ENCODE measurements at places on chromosomes 5 and 9. TPM values are rescaled to one million over a fixed set of nuclear protein-coding genes. Genes with fewer than 3 reads are reported as not detected.

ADGRV1 gene
- 75.7 TPM for total RNA-seq

RIGI gene
- total RNA-seq: 20.5 TPM

PCDHGA3 gene
- total RNA-seq: 1.7 TPM

NDUFA8 gene
- 35.7 TPM for total RNA-seq

HAVCR1 gene
- total RNA-seq: not detected

ARHGEF39 gene
- total RNA-seq: not detected

SLC24A2 gene
- not detected for total RNA-seq

DNA sequence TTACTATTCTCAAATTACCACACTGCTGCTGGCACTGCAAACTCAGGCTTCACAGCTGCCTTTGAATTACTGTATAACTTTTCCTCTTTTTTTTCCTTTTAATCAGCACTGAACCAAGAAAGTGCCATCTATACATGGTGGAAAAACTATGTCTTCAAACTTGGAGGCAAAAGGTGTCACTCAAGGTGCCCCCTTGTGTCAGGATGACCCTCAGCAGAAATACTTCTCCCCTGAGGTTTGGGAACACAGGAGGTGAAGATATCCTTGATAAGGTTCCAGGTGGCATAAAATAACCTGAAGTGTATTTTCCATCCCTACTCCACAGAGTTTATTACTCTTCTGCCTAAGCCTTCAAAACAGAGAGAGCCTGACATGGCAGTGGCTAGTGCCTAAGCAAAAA is 14.5 kb downstream of the FRMD3 start:
- DNase-seq: no peak
- no peaks in the 10 kb centered on the region for H3K27me3 ChIP-seq
- H3K27ac ChIP-seq: no peak overlapping the region
- H3K4me3 ChIP-seq: no peak overlapping the region
- H3K36me3 ChIP-seq: no peaks in the 10 kb centered on the region

DNA sequence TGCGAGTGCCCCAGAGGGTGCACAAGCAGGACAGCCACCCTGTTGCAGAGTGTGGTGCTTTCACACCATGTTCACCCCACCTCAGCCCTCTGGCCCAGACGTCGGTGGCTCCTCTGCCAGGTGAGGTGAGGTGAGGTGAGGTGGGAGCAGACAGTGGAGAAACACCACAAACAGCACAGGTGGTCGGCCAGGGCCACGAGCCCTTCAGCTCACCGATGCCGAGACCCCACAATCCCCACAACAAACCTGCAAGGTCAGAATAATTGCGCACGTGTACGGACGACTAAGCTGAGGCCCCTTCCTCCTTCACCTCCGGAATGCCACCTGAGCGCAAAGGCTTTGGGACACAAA is 10.5 kb downstream of the BRD3 start:
- no peak for DNase-seq
- H3K4me1 ChIP-seq: peaks cover 69% of the 10 kb centered on the region
- no peak overlapping the region for H3K4me3 ChIP-seq
- peaks cover 12% of the 10 kb centered on the region for H3K36me3 ChIP-seq
- H3K27me3 ChIP-seq: no peaks in the 10 kb centered on the region

- H3K4me1 ChIP-seq: no peaks in the 10 kb centered on the region
- no peak overlapping the region for H3K27ac ChIP-seq
- H3K27me3 ChIP-seq: no peaks in the 10 kb centered on the region
- no peak overlapping the region for H3K4me3 ChIP-seq
Observed at GRCh38 chr5:135140446-135141204, 106.6 kb upstream of the PITX1 start.

DNA sequence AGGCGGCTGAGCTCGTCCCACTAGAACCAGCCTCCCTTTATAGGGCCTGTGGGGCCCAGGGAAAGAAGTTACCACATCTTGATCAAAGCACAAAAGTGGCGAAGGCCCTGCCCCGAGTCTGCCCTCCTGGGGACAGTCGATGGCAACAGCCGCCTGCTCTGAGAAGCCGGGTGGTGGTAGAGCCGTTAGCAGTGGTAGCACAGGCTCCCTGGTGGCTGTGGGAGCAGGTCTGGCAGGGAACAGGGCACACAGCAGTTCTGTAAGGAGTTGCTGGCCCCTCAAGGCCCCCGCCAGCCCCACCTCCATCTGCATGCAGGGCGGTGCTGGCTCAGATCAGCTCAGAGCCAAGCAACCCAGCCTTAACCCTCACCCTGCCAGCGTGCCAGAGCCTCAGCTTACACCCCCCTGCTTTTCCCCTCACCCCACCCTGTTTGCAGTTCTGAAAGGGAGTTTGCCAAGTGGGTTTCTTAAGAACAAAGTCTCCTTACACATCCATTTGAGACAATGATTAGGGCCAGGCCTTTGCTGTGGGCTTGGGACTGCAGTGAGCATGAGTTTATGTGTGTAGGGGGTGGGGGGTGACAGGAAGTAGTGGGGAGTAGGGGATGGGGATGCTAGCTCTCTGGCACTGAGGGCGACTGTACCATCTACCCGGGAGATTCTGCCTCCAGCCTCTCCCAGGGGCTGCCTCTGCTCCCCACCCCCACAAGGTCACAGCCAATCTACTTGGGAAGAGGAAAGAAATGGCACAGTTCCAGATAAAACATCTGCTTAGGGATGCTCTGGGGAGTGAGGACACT is 11.8 kb downstream of the ACSL6 start:
- H3K36me3 ChIP-seq: no peaks in the 10 kb centered on the region
- no peak for DNase-seq
- no peak overlapping the region for H3K4me3 ChIP-seq

DNA sequence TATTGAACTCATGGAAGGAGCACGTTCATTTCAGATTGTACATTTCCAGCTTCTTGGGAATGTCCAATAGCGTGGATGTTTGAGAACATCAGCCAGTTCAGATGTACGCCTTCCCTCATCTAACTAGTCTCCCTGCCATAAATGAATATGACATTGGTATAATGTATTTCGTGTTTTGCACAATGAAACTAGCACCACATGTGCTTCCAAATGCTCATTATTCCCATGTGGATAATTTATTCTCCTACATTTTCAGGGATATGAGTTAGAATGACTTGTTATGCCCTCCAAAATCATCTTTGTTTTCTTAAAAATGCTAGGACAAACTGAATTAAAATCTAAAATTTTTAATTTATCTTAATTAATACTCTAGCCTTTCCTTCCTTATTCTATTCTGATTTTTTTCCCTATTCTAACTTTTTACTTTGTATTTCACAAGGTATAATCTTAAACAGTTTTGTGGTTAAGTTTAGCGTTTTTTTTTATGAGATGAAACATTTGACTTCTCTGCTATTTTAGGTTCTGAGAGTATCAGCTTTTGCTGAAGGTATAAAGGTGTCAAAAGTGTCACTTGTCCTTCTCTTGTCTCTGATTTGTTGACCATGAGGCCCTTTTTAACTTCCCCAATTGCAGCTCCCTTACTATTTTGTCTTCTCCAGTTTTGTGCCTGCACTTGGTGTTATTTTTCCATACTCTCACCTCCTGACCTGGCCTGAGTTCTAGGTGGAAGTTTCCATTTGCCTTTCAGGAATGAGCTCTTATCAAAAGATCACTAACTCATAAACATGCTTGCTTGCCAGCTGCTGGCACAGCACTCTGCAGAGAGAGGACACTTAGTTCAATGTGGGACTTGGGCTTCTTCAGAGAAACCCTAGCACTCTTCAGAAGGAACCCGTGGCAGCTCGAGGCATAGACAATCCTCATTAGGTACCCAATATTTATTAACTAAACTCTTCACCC is 106.8 kb downstream of the FRMD3 start:
- no peak overlapping the region for H3K4me3 ChIP-seq
- H3K4me1 ChIP-seq: peaks cover 32% of the 10 kb centered on the region
- H3K36me3 ChIP-seq: no peaks in the 10 kb centered on the region
- DNase-seq: peak; percentile 72
- H3K27ac ChIP-seq: peak overlapping the region; percentile 77

DNA sequence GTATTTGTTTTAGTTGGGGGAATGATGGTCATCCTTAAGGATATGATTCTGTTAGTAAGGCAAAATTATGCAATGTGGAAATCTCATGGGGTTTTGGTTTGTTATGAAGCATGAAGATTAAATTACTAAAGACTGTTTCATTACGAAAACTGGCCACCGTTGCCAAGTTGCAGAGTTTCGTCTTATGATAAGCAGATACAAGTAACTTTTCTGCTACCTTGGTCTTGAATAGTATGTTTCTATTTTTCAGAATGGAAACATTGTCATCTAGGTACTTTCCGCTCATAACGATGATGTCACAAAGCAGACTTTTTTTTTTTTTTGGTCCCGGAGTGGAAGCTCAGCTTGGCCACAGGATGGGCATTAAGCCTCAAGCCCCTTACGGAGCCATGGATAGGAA is 4.2 kb downstream of the CCNI2 start:
- no peaks in the 10 kb centered on the region for H3K36me3 ChIP-seq
- no peak overlapping the region for H3K27ac ChIP-seq
- H3K27me3 ChIP-seq: peaks cover 6% of the 10 kb centered on the region

GRCh38 chr9:72247549-72247948 is 98.3 kb downstream of the GDA start:
- H3K4me3 ChIP-seq: no peak overlapping the region
- DNase-seq: no peak
- no peak overlapping the region for H3K27ac ChIP-seq
- no peaks in the 10 kb centered on the region for H3K4me1 ChIP-seq

- no peak overlapping the region for H3K27ac ChIP-seq
- peak; percentile 52 for DNase-seq
- no peaks in the 10 kb centered on the region for H3K36me3 ChIP-seq
- no peaks in the 10 kb centered on the region for H3K27me3 ChIP-seq
Observed at GRCh38 chr9:124835026-124835557, 18.2 kb upstream of the WDR38 start.

DNA sequence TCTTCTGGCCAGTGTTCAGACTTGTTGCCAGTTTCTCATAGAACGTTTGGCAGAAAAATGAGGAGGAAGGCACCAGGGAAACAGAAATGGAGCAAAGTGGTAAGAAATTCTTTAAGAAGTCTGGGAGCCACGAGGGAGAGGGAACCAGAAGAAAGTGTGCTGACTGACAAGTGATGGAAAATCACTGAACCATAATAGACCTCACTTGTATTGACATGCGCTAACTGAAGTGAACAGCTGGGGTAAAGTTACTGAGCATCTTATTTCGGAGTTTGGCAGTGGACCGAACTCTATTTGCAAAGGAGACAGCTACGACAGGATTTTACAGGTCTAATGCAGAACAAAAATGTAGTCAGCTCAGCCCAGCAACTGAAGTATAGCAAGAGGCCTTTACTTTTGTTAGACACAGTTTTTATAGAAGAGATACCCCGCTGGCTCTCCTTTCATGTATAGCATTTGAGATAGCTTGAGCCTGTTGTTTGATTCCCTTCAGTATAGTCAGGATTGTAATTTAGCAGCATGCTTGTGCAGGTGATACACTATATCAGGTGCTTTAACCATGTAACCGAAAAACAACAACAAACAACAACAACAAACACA is 53.6 kb downstream of the HMHB1 start:
- no peaks in the 10 kb centered on the region for H3K36me3 ChIP-seq
- no peaks in the 10 kb centered on the region for H3K4me1 ChIP-seq
- no peak overlapping the region for H3K4me3 ChIP-seq
- H3K27ac ChIP-seq: no peak overlapping the region

- peaks cover 59% of the 10 kb centered on the region for H3K36me3 ChIP-seq
- H3K4me1 ChIP-seq: peaks cover 2% of the 10 kb centered on the region
- H3K27me3 ChIP-seq: no peaks in the 10 kb centered on the region
- no peak overlapping the region for H3K27ac ChIP-seq
- H3K4me3 ChIP-seq: no peak overlapping the region
Observed at GRCh38 chr9:131495785-131496184, 6.9 kb upstream of the POMT1 start.

DNA sequence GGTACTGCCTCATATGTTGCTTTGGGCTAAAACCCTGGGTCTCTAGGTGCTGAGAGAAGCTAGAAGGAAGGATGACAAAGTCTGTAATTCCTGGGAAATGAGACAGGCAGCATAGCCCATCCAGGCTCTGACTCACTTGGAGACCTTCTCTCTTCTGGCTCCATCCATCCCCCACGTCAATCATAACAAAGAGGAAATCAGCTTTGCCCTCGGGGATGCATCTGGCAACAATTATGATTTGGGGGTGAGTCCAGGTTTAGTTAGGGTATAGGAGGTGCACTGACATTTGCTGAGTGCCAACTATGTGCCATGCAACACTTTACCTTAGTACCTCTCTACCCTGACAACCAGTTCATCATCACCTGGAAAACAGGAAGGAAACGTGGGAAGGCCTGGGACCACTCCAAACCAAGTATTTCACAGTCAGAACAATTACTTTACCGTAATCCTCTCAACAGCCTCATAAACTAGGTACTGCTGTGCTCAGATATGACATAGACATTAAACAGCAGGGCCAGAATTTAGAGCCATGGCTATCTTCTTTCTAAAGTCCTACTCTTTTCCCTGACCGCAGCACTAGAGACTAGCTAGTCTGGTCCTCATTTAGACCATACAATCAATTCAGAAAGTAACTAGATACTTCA is 39.1 kb upstream of the GZMA start:
- H3K36me3 ChIP-seq: no peaks in the 10 kb centered on the region
- H3K4me3 ChIP-seq: no peak overlapping the region
- H3K27me3 ChIP-seq: no peaks in the 10 kb centered on the region
- no peak for DNase-seq
- H3K27ac ChIP-seq: no peak overlapping the region

DNA sequence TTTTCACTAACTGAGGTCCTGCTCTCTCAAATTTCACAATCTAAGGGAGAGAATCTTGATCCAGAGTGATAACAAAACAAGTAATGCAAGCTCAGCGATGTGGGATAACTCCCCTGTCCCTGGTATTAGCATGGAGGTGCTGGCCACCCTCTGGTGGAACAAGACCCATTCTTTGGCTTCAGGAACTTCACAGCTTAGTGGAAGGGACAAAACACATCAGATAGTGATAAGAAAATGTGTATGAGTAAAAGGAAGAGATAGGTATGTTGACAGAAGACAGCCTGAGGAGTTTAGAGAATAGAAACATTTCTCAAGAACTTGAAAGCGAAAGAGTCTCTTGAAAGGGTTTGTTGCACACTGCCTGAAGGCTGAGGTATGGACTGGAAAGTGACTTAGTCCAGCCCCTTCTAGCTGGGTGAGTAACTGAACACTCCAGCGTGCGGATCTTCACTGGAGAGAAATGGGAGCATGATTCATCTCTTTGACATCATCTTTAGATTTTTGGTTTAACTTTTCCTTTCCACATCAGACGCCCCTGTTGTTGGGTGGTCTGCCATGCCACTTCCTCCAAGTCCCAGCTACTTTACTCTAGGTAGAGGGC is 25.4 kb upstream of the ZSWIM6 start:
- H3K27ac ChIP-seq: no peak overlapping the region
- no peak overlapping the region for H3K4me3 ChIP-seq
- H3K4me1 ChIP-seq: peaks cover 21% of the 10 kb centered on the region
- DNase-seq: no peak

DNA sequence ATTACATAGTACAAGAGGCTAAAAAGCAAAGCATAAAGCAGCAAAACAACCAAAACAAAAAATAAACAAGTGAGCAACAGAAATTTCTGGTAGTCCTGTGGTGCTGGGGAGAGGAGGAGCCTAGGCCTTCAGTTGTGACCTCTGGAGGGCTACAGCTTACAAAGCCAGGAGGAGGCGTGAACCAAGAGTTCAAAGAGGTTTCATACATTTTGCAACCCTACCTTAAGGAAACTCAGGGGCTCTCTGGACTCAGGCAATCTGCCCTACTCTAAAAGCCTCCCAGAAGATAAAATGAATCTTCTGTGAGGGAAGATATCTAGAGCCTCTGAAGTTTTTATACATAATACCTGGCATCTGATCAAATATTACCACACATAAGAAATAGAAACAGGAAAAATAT is 187.4 kb downstream of the AGTPBP1 start:
- H3K4me3 ChIP-seq: no peak overlapping the region
- no peaks in the 10 kb centered on the region for H3K36me3 ChIP-seq
- H3K27ac ChIP-seq: no peak overlapping the region
- no peak for DNase-seq
- H3K27me3 ChIP-seq: no peaks in the 10 kb centered on the region

Data from upper lobe of left lung (tissue), 6 donors.